ENCODE measurements at places on chromosomes 16 and 17. TPM values are rescaled to one million over a fixed set of nuclear protein-coding genes. Genes with fewer than 3 reads are reported as not detected.

The DHODH gene
- 27.1 TPM for total RNA-seq

The ITGAD gene
- total RNA-seq: 0.18 TPM

- no peak overlapping the region for H3K27ac ChIP-seq
- peaks cover 1% of the 10 kb centered on the region for H3K36me3 ChIP-seq
These were observed 28.8 kb upstream of the MTSS2 start for GRCh38 chr16:70714581-70715054.

DNA sequence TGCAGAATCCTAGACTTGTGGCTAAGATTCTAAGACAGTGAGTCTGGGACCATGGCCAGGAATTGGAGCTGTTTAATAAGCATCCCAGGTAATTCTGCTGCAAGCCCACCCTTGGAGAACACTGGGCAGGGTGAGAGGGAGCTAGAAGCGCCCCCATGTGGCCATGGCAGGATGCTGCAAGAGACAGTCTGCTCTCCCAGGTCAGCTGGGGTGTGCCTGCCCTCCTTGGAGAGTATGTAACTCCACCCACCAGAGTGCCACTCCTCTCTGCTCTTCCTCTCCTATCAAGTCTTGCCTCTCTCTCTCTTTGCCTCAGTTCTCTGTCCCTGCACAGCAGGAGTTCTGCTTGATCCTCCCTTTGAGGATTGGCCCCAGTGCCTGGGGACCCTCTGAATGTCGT, 14.9 kb downstream of the RCVRN start:
- H3K27me3 ChIP-seq: no peaks in the 10 kb centered on the region
- H3K4me1 ChIP-seq: no peaks in the 10 kb centered on the region
- DNase-seq: no peak
- H3K27ac ChIP-seq: no peak overlapping the region
- H3K4me3 ChIP-seq: no peak overlapping the region
- H3K36me3 ChIP-seq: no peaks in the 10 kb centered on the region

DNA sequence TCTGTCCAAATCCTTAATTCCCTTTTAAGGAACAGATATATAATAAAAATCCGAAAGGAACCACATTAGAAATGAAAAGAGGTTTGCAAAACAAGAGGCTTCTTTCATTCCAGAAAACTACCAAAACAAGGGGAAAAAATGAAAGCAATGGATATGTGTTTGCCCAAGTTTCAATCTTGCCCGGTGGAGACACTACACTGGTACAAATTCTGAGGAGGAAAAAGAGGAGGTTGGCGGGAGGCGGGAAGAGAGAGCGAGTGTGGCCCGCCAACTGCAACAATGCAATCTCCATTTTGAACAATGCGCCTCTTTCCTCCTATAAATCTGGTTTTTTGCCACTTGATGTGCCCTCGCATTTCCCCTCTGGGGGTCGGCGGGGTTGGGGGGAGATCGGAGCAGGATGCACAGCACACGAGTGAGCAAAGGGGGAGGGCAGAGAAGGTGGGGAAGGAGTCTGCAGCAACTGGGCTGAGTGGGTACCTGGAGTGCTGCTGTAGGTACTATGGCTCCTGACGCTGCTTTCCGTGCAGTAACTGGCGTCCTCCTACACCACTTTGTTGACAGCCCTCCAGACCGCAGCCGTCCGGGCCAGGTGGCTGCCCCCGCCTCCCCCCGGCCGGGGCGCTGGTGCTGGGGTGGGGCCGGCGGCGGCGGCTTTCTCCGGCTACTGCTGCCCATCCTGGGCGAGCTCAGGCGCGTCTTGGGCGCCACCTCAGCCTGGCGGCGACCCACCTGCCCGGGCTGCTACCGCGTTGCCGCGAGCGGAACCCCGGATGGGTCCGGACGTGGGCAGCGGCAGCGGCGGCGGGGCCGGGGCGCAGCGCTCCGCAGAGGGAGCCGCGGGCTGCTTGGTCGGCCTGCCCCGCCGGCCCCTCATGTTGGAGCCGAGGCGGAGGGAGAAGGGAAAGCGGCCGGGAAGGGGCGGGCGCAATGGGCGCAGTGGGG, 93.8 kb upstream of the PLEKHM1 start:
- peak overlapping the region; percentile 85 for H3K4me3 ChIP-seq
- peaks cover 37% of the 10 kb centered on the region for H3K36me3 ChIP-seq
- peak; percentile 80 for DNase-seq
- peaks cover 39% of the 10 kb centered on the region for H3K4me1 ChIP-seq

DNA sequence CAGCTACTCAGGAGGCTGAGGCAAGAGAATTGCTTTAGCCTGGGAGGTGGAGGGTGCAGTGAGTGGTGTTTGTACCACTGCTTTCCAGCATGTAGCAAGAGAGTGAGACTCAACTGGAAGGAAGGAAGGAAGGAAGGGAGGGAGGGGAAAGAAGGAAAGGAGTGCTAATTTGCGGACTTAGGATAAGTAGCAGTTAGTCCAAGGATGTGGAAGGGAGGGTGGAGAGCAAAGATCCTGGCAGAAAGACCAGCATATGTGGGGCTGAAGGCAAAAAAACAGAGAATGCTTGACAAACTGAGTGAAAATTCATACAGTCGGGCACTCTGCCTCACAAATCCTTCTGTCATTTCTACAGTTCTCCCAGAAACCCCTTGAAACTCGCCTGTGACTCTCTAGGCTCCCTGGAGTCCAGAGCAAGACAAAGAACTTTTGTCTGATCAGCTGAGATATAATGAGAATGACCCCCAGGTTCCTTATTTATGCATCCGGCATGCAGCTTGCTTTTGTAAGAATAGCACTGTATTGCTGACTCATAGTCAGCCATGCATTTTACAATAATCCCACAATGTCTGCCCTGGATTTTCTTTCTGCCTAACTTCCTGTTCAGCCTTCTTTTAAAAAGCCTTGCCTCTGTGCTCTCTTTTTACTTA, 31.5 kb downstream of the CDK5RAP3 start:
- H3K27me3 ChIP-seq: peaks cover 17% of the 10 kb centered on the region
- H3K4me1 ChIP-seq: peaks cover 12% of the 10 kb centered on the region
- H3K4me3 ChIP-seq: no peak overlapping the region
- DNase-seq: no peak
- H3K36me3 ChIP-seq: no peaks in the 10 kb centered on the region
- H3K27ac ChIP-seq: no peak overlapping the region

DNA sequence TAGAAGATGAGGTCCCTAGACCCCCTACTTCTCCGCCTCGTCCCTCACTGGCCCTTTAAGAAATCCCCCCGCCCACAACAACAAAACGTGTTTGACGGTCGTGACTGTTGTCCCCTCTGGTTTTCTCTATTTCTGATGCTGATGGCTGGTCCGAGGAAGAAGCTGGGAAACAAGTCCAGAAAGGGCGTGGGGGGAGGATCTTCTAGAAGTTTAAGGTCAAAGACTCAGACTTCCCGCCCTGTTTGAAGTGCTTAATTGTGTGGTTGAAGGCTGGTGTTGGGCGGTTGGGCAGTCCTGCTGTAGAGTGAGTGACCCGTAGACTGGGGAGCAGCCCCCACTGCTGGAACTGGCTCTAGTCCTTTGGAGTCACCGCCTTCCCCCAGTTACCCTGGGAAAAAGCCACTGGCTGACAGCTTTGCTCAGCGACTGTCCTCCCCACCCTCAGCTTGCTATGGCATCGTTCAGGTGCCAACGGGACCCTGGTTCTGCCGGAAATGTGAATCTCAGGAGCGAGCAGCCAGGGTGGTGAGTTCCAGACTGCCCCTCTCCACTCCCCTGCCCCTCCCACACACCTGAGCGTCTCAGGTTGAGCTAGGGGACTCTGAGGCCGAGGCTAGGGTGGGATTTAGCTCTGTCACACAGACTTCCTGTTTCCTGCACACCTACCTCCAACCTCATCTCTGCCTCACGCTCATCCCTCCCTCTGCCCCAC, 1.6 kb downstream of the MLLT6 start:
- H3K27ac ChIP-seq: peak overlapping the region; percentile 89
- no peak for DNase-seq
- no peaks in the 10 kb centered on the region for H3K27me3 ChIP-seq
- peaks cover 57% of the 10 kb centered on the region for H3K36me3 ChIP-seq
